ENCODE measurements at places on chromosomes 12 and 14. TPM values are rescaled to one million over a fixed set of nuclear protein-coding genes. Genes with fewer than 3 reads are reported as not detected.

HOXC4 gene
- total RNA-seq: not detected

DNA sequence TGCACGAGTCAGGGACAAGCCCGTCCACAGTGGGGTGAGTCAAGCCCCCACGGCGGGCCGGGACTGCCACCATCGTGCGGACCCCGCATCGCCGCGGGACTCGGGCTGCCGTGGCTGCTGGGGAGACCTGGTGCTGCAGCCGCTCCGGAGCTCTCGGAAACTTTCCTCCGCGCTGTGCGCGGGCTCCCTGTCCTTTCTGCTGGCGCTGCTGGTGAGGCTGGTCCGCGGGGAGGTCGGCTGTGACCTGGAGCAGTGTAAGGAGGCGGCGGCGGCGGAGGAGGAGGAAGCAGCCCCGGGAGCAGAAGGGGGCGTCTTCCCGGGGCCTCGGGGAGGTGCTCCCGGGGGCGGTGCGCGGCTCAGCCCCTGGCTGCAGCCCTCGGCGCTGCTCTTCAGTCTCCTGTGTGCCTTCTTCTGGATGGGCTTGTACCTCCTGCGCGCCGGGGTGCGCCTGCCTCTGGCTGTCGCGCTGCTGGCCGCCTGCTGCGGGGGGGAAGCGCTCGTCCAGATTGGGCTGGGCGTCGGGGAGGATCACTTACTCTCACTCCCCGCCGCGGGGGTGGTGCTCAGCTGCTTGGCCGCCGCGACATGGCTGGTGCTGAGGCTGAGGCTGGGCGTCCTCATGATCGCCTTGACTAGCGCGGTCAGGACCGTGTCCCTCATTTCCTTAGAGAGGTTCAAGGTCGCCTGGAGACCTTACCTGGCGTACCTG lies 1.1 kb downstream of the PDE3A start:
- peak; percentile 62 for DNase-seq

DNA sequence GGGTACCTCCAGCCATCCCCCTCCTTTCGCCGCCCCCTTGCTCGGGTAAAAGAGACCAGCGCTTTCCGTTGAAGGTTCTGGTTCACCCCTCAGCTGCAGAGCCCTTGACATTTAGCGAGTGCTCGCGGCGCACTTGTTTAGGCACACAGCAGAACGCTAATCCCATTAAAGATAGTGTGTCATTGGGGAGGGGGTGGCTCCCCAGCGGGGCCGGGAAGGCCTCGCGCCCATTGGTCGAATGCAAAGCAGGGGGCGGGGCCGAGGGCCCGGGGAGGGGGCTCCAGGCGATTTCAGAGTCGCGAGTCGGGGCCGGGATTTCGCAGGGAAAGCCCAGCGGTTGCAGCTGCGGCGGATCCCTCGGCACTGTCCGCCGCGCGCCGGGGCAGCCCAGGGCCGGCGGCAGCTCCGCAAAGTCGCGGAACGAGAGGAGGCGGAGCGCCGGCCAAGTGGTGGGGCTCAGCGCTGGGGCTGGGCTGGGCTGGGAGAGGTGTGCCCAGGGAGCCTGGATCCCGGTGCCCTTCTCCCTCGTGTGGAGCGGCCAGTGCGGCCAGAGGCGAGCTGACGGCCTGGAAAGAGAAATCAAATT lies 122.9 kb downstream of the TSPAN9 start:
- peak; percentile 35 for DNase-seq

TAS2R10 gene
- 0.29 TPM for total RNA-seq

- DNase-seq: no peak
Measured at GRCh38 chr14:77036484-77037214, 8.1 kb upstream of the IRF2BPL start.

- no peak for DNase-seq
Measured at GRCh38 chr14:22143363-22143762, 445.7 kb downstream of the DAD1 start.

DNA sequence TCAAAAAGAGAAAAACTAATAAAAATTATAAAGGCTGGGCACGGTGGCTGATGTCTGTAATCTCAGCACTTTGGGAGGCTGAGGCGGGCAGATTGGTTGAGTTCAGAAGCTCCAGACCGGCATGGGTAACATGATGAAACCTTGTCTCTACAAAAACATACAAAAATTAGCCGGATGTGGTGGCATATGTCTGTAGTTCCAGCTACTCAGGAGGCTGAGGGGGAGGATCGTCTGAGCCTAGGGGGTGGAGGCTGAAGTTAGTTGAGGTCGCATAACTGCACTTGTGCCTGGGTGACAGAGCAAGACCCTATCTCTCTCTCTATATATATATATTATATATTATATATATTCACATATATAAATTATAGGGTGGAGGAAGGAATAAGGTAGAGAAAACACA lies 32.5 kb upstream of the ANO2 start:
- no peak for DNase-seq

DNA sequence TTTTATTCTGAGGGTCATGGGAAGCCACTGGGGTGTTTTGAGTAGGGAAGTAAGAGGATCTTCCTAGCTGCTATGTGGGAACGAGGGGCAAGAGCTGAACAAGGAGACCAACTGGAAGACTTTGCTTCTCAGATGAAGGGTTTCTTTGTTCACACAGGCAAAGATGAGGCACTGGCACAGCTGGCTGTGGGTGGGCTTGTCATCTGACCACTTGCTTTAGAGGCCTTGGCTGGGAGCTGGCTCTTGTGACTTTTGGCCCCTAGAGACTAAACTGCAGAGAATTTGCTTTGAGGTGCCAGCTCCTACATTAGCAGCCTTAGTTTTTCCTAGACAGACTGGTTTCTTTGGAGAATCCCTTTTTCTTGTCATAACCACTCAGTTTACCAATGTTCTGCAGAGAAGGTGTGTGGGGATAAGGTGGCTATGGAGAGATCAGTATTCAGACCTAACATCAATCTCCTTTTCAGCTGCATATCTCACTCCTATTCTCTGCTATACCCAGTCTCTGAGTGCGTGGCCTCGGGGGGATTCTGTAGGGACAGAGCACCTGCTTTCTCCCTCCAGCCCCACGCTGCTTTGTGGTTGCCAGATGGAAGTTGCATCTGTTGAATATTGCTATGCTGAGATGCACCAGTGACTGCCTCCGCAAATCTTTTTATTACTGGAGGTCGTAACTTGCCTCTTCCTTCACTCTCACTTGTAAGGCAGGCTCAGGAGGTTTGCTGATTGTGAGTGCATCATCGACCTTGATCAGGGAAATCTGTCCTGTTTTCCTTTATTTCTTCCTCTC lies 12.7 kb downstream of the PPP2R5C start:
- DNase-seq: no peak

RBM25 gene
- total RNA-seq: 101 TPM

DNA sequence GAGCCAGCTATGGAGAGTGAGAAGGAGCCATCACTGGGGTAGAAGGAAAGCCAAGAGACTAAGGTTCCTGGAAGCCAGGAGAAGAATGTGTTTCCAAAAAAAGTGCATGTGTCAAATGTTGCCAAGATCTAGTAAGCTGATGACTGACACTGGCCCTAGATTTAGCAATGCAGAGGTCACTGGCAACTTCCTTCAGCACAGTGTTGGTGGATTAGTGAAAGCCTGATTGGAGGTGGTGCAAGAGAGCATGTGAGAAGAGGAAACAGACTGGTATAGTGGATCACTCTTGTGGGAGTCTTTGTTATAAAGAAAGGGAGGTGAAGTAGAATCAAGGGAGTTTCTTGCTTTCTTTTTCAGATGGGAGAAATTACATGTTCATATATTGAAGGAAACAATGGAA lies 34.1 kb upstream of the CHGA start:
- DNase-seq: no peak

TECPR2 gene
- total RNA-seq: 19.9 TPM

DNA sequence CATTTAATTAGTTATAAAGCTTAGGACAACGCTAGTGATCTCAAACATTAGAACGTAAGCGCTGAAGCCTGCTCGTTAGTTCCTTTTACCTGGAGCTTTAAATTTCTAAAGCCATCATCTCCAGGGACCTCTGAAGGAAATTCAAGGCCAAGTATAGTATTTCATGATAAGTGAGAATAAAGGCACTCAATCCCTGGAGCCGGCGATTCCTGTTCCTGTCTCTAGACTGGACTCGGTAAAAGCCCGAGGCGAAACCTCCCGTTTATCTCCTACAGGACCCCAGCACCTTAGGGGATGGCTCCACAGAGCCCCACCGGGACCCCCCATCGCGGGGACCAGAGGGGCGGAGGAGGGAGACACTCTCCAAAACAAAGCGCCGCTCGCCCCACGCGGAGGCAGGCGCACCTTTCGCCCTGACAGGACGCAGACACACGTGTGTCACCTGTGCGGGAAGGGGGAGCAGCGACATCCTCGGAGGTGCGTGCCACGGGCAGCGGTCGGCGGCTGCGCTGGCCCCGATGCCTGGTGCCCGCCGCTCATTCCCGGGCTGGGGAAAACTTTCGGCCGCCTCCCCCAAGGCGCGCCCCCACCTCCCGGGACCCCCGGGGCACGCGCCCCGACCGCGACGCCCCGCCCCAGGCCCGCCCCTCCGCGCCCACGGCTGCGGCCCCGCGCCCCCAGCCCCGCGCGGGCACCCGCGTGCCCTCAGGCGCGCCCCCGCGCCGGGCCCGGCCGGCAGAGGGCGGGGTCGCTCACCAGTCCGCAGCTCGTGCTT lies 678 bp downstream of the RPS6KA5 start:
- no peak for DNase-seq

Measured in astrocyte (in vitro differentiated cells and primary cell).